ENCODE measurements at places on chromosomes 5 and 9.

- DNase-seq = no peak
Measured at GRCh38 chr5:53927668-53928247, 367.3 kb downstream of the NDUFS4 start.

DNA sequence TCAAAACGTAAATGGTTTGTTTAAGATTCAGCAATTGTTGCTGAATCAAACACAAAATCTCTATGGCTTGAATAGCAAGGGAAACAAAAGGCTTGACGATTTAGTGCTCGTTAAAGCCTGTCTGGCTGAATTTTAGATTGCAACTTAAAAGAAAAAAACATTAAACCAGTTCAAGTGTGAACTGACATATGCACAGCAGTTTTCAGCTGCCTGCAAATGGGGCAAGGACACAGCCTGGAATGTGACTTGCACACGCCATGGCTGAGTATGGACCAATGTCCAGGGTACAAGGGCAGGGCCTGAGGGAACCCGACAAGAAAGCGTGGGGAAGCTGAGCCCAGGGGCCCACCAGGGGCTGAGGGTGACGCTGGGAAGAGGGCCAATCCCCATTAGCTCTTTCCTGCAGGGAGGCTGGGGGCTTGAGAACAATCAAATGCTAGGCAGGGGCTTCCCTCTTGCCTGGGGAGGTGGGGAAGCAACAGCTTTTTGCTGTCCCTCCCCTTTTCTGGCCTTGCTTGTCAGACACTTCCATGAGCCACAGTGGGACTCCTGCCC, 89.6 kb upstream of the LRRTM2 start:
- no peak for DNase-seq

DNA sequence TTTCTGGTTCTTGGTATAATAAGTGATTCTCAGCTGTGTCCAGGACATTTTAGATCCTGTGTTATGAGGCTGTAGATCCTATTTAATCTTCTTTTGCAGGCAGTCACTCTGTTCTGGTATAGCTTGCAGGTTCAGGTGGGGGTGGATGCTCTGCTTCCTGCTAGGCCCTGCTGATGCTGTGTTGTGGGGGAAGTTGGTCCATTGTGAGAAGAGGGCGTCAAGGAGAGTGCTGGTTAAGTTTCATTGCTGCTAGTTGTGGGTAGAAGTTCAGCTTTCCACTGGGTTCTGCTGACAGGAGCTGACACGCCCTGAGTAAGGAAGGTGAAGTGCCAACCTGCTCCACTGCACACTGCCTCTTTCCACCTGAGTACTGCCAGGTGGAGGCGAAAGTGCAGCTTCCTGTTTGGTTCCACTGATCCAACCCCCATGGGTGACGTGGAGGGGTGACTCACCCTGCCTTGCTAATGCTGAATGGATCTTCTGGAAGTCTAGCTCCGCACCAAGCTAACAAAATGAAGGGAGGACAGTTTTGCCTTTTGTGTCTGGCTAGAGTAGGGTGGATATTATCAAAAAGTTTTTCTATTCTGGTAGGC, 16.3 kb downstream of the NMRK1 start:
- no peak for DNase-seq

- DNase-seq = no peak
Measured at GRCh38 chr9:93670208-93671019, 94.0 kb downstream of the PHF2 start.

GRCh38 chr5:123450640-123451039, 27.4 kb upstream of the CEP120 start:
- no peak for DNase-seq

- no peak for DNase-seq
Measured at GRCh38 chr9:126608551-126608950, 5.2 kb upstream of the LMX1B start.

- DNase-seq = no peak
Measured at GRCh38 chr9:504921-505740, 290.5 kb downstream of the DOCK8 start.

- no peak for DNase-seq
Measured at GRCh38 chr9:84694248-84694647, 24.7 kb downstream of the NTRK2 start.
